Gastroesophageal sphincter (tissue), 4 donors: ENCODE measurements at places on chromosomes 4 and X.

- no peak for ATAC-seq
These were observed 274.3 kb downstream of the FRMPD4 start for GRCh38 chrX:12412561-12412960.

GRCh38 chrX:107716816-107717700 lies 58.5 kb downstream of the TSC22D3 start:
- peak; percentile 72 for ATAC-seq

DNA sequence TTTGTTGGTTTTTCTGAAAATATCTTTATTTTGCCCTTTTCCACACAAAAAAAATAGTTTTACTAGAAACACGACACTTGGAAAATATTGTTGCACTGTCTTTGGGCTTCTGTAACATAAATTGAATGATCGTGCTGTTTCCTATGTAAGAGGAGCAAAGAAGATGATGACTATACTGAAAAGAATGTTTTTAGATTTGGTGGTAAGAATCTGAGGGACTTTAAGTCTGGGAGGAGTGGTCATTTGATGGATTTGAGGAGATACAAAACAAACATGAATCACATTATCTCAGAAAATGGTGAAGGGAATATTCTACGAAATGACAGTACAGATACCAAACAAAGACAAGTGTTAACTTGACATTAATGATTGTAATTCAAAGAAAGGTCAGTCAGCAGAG lies 328.8 kb downstream of the ADAM29 start:
- no peak for ATAC-seq

DNA sequence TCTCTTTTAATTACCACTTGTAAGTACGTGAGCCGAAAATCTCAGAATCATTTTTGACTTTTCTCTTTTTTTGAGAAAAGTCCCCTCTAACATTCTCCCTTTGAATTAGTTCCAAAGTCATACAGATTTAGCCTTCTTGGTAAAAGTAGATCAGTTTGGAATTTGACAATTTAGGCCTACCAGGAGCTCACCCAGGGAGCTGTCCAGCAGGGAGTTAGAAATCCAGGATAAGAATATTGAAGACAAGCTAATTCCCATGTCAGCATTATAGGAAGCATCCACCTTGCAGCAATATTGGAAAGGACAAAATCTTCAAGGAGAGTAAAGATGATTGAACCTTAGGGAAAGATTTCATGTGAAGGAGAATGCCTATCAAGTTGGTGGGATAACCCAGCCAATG lies 352.2 kb upstream of the CPEB2 start:
- no peak for ATAC-seq

DNA sequence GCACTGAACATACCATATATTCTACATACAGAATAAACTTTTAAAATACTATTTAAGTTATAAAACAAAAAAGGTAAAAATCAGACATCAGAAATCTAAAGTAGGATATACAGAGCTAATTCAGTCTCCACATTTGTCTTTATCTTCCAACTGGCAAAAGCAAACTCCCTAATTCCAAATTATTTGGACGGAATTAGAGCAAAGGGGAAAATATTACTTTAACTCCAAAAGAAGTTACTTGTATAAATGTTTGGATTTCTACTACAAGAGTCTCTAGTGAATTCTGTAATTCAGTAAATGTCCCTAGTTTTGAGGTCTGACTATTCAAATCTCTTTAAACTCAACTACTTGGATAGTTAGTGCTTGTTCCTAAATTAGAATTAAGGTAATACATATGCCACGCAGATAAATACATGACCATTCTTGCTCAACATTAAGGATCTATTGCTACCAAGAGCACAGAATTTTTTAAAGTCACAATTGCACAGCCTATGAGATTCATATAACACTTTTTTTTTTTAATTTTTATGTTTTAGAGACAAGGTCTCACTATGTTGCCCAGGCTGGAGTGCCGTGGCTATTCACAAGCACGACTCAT lies 7.3 kb downstream of the ZNF280C start:
- ATAC-seq: no peak

- ATAC-seq: no peak
These were observed 159.9 kb downstream of the MGST2 start for GRCh38 chr4:139825523-139826014.

DNA sequence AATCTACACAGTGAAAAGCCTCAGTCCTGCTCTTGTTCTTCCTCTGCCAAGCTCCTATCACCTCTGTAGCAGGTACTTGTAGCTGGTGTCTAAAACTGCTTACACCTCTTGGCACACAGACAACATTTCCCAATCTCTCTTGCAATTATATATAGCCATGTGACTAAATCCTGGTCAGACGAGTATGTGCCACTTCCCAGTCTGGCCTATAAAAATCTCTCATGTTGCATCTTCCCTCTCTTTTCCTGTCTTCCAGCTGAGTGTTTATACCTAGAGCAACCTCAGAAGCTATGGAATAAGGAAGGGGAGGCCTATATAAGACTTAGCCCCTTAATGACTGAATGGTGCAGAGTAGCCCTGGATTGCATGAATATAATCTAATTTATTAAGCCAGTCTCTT lies 105.8 kb downstream of the RNF150 start:
- ATAC-seq: peak; percentile 70

DNA sequence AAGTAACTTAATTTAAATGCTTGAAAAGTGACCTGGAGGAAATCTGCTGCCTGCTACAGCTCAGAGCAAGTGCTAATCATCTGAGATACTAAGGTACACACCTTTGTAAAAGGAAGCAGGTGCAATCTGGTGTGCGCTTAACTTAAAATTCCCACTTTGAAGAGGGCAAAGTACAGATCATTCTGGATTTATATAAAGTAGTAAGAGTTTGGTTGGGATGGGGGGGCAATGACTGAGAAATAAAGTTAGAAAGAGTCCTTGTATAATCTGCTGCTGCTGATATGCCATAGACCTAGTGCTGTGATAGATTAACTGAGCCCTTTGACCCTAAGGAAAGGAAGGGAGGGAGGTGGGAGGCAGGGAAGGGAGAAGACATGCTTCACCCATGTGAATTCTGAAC lies 141.0 kb downstream of the MTNR1A start:
- no peak for ATAC-seq

- no peak for ATAC-seq
These were observed 211.4 kb downstream of the GASK1B start for GRCh38 chr4:157961229-157961990.

- ATAC-seq: no peak
These were observed 75.9 kb upstream of the ATP8A1 start for GRCh38 chr4:42732776-42733175.

DNA sequence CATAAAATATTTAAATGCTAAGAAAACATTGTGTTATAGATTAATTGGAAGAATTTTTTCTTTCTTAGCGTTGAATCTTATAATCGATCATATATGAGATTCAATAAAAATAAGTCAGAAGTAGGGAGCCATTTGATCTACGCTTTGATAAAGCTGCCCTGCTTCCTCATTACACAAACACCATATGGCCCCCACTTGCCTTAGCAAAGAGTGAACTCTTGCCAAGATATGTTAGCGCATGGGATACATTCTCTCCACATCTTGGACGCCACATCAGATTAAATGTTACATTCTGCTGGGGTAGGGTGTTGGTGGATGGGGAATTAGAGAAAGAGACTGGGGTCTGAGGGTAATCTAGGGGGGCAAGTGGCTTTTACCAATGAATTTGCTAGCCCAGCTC lies 207.7 kb upstream of the MID1 start:
- no peak for ATAC-seq

- peak; percentile 74 for ATAC-seq
These were observed 25.6 kb downstream of the NR0B1 start for GRCh38 chrX:30283456-30284200.

DNA sequence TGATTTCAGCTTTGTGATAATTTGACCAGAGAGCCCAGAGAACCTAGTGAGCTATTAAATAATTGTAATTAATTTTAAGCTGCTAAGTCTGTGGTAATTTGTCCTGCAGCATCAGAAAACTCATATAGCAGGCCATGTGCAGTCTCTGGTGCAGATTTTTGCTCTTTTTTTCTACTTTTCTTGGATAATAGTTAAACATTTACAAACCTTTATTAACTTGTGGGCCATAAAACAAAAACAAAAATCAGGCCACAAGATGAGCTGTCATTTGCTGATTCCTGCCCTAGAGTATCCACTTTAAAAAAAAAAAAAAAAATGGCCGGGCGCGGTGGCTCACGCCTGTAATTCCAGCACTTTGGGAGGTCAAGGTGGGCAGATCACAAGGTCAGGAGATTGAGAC lies 99.8 kb downstream of the CLDN22 start:
- ATAC-seq: no peak

DNA sequence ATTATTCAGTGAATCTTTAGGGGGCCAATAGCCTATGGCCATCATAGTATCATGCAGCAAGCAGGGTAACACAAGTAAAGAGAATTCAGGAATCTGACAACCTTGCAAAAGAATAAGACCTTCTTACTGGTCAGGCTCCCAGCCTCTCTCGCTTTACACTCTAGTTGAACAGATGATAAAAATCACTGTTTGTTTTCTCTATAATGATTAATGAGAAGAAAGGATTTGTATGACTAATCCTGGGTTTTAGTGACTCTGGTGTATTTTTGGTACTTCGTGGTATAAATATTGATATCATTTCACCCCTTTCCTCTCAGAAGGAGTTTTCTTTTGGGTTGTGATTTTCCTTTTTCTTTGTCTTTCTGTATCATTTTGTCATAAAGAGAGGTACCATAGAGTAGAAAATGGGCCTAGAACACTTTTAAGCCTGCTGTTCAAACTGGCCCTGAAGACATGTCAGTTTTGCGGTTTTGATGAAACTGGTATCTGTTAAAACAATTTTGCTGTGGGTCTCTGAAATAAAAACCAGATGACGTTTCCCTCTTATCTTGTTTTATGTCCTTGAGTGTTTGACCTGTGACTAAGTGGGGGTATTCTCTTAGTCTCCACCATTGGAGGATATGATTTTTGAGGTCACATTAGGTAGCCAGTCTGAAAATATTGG lies 294.9 kb upstream of the TBX22 start:
- ATAC-seq: no peak

GRCh38 chr4:86280246-86280645 lies 79.6 kb downstream of the MAPK10 start:
- no peak for ATAC-seq

GRCh38 chr4:186902361-186902760 lies 178.7 kb upstream of the FAT1 start:
- no peak for ATAC-seq

DNA sequence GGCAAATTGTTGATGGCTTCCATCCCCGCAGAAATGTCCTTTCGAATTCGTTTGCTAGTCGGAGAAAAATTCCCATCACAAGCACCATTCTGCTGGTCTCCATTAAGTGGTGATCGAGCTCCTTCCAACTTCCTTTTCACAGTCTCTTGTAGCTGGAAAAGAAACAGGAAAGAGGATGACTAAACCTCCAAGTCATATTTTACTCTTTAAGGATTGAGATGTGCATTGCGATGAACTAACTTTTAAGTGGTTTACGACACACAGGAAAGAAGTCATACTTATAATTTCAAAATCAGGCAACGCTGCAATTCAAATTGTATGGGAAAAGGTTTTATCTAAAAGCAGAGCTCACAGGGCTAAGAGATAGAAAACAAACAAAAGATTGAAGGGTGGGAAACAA lies 225.2 kb downstream of the MGST2 start:
- no peak for ATAC-seq

DNA sequence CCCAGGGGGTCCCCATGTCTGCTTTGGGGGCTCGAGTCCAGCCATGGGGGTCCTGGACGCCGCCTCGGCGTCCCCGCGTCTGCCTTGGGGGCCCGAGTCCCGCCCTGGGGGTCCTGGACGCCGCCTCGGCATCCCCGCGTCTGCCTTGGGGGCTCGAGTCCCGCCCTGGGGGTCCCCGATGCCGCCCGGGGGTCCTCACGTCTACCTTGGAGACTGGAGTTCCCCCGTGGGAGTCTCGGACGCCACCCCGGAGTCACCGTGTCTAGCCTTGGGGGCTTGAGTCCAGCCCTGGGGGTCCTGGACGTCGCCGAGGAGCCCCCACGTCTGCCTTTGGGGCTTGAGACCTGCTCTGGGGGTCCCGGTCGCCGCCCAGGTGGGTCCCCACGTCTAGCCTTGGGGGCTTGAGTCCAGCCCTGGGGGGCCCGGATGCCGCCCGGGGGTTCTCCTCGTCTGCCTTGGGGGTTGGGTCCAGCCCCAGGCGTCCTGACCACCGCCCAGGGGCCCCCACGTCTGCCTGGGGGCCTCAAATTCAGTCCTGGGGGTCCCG lies 1.1 kb upstream of the GTPBP6 start:
- no peak for ATAC-seq

DNA sequence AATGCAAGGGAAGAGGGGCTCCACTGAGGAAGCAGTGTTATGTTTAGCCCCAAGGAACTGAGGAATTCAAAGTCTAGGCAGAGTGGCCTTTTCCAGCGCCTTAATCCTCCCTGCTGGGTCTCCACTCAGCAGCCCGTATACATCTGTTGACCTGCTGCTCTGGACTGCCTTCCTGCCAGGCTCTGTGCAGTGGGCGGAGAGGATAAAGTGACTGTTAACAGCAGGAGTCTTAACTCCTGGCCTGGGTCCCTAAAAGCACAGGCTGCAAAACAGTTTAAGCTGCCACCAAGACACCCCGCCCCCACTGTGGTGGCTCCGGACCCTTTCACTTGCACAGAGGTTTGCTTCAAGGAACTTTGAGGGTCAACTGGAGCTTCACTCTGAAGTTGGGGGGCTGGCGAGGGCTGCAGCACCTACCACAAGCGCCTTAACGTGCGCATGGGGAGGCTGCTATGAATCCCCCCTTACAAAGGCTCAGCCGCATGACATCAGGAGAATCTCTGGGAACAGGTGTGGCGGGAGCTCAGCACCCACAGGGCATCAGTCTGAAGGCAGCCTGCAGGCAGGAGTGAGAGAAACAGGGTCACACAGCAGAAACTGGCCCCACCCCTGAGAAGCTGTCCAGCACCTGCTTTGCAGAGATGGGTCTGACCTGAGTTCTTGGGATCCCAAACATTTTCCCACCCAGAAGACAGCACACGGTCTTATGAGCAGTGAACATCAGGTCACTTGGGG lies 358.2 kb upstream of the GATB start:
- ATAC-seq: no peak

DNA sequence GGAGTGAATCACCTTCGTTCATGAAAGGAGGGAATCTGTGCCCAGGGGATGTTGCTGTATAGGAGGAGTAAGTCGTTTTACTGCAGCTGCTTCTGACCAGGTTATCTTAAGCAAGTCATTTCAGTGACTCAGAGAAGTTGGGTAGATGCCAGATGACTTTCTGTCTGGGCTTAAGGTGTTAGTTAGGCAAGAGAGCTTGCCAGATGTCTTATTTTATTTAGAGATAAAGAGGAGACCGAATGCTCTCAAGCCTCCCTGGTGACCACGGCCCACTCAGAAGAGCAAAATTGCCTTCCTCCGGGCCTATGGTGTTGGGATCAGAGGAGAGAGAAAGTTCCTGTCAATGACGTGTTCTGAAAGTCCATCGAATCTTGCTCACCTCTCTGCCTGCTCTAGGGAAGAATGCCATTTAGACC lies 16.3 kb upstream of the ZNF827 start:
- ATAC-seq: no peak

GRCh38 chr4:140720387-140721304 lies 35.5 kb downstream of the TBC1D9 start:
- no peak for ATAC-seq

GRCh38 chrX:150772150-150772970 lies 79.2 kb downstream of the MTMR1 start:
- ATAC-seq: peak; percentile 65
